Stimulated activated CD4-positive, alpha-beta T cell treated with anti-CD3 and anti-CD28 coated beads, Interleukin-15, amount 100 ng/mL, for 48 hours (primary cell): ENCODE measurements at places on chromosomes 3 and 15.

DNA sequence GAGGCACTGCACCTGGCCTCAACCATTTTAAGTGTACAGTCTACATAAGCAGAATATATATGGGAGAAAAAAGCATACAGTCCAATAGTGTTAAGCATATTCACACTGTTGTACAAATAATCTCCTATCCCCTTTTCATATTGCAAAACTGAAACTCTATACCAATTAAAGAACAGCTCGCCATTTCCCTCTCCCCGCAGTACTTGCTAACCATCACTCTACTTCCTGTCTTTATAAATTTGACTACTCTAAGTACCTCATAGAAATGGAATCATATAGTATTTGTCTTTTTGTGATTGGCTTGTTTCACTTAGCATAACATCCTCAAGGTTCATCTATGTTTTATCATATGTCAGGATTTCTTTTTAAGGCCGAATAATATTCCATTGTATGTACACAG lies 21.6 kb upstream of the TASOR start:
- DNase-seq, result no peak

DNA sequence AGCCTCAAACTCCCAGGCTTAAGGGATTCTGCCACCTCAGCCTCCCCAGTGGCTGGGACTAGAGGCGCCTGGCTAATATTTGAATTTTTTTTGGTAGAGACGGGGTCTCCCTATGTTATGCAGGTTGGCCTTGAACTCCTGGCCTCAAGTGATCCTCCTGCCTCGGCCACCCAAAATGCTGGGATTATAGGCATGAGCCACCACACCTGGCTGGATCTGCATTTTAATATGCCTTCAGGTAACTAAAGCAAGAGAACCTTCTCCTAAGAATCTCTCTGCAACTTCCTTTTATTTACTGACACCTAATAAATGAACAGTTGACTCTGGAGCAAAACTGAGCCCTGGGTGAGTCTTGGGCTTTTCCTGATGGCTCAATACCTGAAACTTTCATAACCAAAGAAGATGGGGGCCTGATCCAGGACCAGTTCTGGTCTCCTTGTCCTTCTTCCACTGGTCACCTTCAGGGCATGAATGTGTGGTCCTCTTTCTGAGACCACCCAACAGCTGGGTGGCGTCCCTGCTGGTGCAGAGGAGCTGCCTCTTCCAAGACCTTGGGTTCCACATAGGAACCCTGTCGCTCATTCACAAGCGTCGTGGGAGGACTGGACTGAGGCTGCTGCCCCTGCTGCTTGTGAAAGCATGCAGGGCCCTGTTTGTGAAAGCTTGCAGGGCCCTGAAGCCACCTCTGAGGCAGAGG lies 28.2 kb downstream of the CCR9 start:
- no peak for DNase-seq

- no peak for DNase-seq
Measured at GRCh38 chr3:29144807-29145206, 136.1 kb upstream of the RBMS3 start.

GRCh38 chr15:51801391-51801835 lies 28.0 kb upstream of the TMOD3 start:
- no peak for DNase-seq
